Activated CD8-positive, alpha-beta memory T cell treated with anti-CD3 and anti-CD28 coated beads, Interleukin-2, amount 10 ng/mL, durations not matched to agents 7 days and 5 days (primary cell): ENCODE measurements at places on chromosomes 5 and 9. TPM values are rescaled to one million over a fixed set of nuclear protein-coding genes. Genes with fewer than 3 reads are reported as not detected.

SHC3 gene
- total RNA-seq: not detected

OCLN gene
- 1.9 TPM for total RNA-seq

CCL28 gene
- total RNA-seq: 10.0 TPM

FAM169A gene
- total RNA-seq: 5.8 TPM

SV2C gene
- 0.26 TPM for total RNA-seq

SH3GL2 gene
- not detected for total RNA-seq

PCDHA10 gene
- total RNA-seq: not detected

PCDHGB6 gene
- not detected for total RNA-seq

PANK3 gene
- 55.7 TPM for total RNA-seq

FSTL4 gene
- not detected for total RNA-seq

SPACA9 gene
- 1.6 TPM for total RNA-seq

NXNL2 gene
- total RNA-seq: not detected

ZSWIM6 gene
- 5.9 TPM for total RNA-seq

PCDHA1 gene
- total RNA-seq: not detected

IRX4 gene
- not detected for total RNA-seq

NEK6 gene
- 10.9 TPM for total RNA-seq

RMI1 gene
- total RNA-seq: 24.9 TPM

CTNND2 gene
- total RNA-seq: not detected

EPB41L4A gene
- total RNA-seq: 1.3 TPM

PPP2R2B gene
- 6.7 TPM for total RNA-seq

SLC28A3 gene
- 0.45 TPM for total RNA-seq

PCDH1 gene
- not detected for total RNA-seq

HSPA9 gene
- total RNA-seq: 309 TPM

ELOVL7 gene
- total RNA-seq: 0.44 TPM

PTGS1 gene
- 1.0 TPM for total RNA-seq

ZNF462 gene
- 0.18 TPM for total RNA-seq
